ENCODE measurements at places on chromosomes 6 and 20. TPM values are rescaled to one million over a fixed set of nuclear protein-coding genes. Genes with fewer than 3 reads are reported as not detected.

The HLA-G gene
- total RNA-seq = 0.89 TPM

The ALDH8A1 gene
- 0.41 TPM for total RNA-seq

The PKIB gene
- 64.1 TPM for total RNA-seq

The FLRT3 gene
- 6.9 TPM for total RNA-seq

The UNC5CL gene
- total RNA-seq = 0.27 TPM

The GPLD1 gene
- 0.75 TPM for total RNA-seq

The MAS1 gene
- total RNA-seq = not detected

The APCDD1L gene
- total RNA-seq = 16.4 TPM

The SNAP25 gene
- 3.9 TPM for total RNA-seq

The SLC26A8 gene
- total RNA-seq = not detected

The LY86 gene
- total RNA-seq = not detected

The PPP1R3G gene
- total RNA-seq = 0.39 TPM

The MYBL2 gene
- total RNA-seq = 6.2 TPM

The ID4 gene
- total RNA-seq = 12.0 TPM

Measured in astrocyte (in vitro differentiated cells and primary cell).